CD8-positive, alpha-beta T cell (primary cell): ENCODE measurements at places on chromosomes 11 and 22. TPM values are rescaled to one million over a fixed set of nuclear protein-coding genes. Genes with fewer than 3 reads are reported as not detected.

Gene BIRC2
- 161 TPM for total RNA-seq

Gene EMID1
- not detected for total RNA-seq

DNA sequence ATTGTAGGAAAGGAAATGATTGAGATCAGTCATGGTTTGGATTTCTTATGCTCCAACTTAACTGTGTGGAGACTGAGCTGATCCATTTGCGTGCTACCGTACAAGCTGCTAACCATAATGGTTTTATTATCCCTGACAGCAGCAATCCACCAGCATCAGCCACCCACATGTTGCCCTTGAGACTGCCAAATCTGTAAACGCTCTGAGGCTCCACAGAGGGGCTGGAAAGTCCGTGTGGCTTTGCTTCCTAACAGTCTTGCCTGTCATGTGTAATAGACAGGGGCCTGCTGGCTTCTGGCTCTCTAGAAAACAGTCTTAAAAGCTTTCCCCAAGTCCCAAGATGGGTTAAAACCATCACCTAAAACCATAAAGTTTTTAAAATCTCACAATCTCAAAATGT lies 30.1 kb downstream of the ATG16L2 start:
- DNase-seq = no peak

GRCh38 chr22:50440544-50441249 lies 34.1 kb downstream of the SBF1 start:
- DNase-seq = no peak

- DNase-seq = no peak
Measured at GRCh38 chr11:13313005-13313819, 35.6 kb downstream of the BMAL1 start.
